ENCODE measurements at places on chromosomes 6 and 20.

GRCh38 chr6:12522347-12522746 lies 194.2 kb upstream of the PHACTR1 start:
- no peak for DNase-seq

DNA sequence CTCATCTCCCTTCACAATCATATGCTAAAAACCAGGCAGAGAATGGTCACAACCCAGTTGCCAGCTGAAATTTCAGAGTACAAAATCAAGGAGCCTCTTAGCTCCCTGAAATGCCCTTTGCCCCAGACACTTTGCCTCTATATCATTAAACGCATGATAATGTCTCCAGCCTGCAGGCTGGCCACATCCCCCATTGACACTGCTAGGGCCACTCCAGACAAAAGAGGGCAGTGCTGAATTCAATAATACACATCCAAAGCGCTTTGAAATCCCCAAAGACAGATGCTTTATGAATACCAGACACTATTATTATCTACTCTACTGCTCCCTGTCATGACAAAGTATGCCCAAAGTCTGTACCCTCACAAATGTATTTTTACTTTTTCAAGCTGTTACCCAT lies 348.3 kb upstream of the POU3F2 start:
- DNase-seq = no peak

DNA sequence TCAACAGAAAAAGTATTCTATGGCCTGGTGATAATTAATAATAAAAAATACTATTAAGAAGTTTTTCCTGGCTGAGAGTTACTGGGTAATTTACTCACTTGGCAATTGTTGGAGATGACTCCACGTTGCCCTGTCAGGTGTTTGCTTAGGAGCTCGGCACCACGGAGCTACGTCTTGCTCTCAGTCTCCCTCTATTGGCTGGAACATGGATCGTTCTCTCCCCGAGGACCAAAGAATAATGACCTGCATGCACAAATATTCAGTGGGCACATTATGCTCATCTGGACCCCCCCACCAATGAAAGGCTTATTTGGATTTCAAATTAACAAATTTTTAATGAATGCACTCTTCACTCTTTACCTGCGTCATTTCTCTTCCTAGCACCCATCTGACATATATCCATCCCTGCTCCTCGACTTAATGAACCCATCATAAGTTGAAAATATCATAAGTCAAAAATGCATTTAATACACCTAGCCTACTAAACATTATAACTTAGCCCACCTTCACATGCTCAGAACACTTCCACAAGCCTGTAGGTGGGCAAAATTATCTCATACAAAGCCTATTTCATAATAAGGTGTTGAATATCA lies 71.0 kb upstream of the CD83 start:
- DNase-seq = peak; percentile 62

GRCh38 chr20:49824206-49824605 lies 11.6 kb downstream of the SLC9A8 start:
- DNase-seq = no peak

- DNase-seq = no peak
These were observed 7.2 kb downstream of the PNLDC1 start for GRCh38 chr6:159807150-159807858.

DNA sequence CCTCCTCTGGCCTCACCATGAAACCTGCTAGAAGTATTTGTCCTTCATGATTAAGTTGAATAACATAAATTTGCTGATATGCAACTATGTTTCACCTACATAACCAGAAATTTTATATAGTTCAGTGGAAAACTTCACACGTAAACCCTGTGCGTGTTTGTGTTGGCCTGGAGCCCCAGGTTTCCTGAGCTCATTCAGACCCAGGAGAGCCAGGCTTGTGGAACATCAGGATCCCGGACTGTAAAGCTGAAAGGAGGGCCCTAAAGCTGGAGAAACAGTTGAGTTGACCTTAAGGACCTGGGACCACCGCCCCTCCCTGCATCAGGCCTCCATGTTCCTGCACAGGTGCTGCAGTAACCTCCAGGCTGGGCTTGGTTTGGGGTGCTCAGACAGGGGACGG lies 3.1 kb upstream of the SPATS1 start:
- no peak for DNase-seq

GRCh38 chr6:90251295-90251992 lies 45.2 kb downstream of the BACH2 start:
- DNase-seq = no peak

- no peak for DNase-seq
These were observed 22.5 kb upstream of the PRIM2 start for GRCh38 chr6:57294862-57295445.

DNA sequence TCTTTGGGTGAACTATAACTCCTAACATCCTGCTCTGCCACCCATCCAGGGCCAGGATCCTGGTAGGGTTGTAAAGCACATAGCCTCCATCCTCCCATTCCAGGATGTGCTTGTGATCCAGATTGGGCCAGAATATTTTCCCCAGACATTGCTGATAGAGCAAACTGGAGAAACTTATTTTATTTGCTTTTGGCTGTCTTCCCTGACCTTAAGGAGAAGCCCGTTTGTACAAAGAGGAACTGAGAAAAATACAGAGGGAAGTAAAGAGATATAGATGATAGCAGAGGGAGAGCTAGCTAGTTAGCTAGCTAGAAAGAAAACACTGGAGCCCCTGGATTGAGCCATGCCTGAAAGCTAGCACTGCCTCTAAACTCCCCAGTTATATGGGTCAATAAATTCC lies 9.0 kb upstream of the HDAC2 start:
- no peak for DNase-seq

DNA sequence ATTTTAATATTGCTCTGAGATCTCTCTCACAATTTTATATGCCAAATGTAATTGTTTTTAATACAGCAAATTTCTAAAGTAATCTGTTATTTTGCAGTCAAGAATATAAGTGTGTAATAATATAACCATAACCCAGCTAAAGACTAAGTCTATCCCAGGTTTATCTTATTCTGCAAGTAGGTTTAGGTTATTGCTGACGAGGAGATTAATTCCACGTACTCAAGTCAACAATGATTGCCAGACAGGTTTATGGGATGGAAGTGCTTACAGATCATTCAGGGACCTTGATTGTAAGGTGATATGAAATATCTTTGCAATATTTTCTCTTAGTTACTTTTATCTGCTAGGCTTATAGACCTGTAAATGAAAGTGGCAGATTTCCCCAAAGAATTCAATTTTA lies 698.3 kb downstream of the HDGFL1 start:
- no peak for DNase-seq

GRCh38 chr6:21426841-21427490 lies 166.6 kb upstream of the SOX4 start:
- no peak for DNase-seq

DNA sequence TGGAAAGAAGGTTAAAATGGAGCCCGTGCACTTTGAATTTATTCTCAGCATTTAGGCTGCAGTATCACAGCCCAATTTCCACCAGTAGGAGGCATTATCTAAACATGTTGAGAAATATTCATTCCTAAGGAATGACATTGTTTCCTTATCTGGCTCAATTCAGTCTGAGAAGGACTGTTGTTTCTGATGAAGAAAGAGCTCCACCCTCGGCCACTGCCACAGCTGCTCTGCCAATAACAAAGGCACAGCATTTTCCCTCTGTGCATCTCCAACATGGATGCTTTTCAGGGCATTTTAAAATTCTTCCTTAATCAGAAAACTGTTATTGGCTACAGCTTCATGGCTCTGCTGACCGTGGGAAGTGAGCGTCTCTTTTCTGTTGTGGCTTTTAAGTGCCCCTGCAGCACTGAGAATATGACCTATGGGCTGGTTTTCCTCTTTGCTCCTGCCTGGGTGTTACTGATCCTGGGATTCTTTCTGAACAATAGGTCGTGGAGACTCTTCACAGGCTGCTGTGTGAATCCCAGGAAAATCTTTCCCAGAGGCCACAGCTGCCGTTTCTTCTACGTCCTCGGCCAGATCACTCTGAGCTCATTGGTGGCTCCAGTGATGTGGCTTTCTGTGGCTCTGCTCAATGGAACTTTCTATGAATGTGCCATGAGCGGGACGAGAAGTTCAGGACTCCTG lies at the start of gene CALHM5:
Gene CALHM5, plus strand, starts transcription at position 216 of the 687 bp plus-strand sequence. Its CDS starts 58 bp downstream, at position 274.
- DNase-seq = no peak

DNA sequence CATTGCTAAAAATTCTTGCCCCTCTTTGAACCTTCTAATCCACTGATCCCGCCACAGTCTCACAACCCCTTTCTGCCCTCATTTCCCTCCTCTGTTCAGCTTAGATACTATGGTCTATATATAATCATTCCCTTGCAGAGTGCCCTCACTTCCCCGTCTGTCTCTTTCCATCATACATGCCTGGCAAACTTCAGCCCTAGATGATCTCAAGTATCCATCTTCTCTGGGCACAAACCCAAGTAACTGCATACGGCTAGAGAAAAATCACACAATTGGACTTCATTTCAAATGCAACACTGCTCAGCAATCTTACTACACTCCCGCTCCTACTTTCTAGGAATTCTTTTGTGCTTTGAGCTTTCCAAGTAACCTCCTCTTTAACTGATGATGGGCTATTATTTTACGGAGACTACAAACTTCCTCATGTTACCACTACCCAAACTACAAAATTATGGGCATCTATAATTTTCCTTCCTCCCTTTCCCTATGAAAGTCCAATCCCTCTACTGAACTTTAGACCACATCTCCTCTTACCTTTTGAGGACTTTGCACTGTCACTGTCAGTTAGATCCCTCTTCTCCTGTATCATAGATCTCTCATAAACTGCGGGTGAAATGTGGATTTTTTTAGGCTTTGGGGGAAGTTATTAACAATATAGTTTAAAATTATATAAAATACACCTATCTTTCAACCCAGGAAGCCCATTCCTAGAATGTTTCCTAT lies 135.6 kb downstream of the BTBD9 start:
- DNase-seq = no peak

DNA sequence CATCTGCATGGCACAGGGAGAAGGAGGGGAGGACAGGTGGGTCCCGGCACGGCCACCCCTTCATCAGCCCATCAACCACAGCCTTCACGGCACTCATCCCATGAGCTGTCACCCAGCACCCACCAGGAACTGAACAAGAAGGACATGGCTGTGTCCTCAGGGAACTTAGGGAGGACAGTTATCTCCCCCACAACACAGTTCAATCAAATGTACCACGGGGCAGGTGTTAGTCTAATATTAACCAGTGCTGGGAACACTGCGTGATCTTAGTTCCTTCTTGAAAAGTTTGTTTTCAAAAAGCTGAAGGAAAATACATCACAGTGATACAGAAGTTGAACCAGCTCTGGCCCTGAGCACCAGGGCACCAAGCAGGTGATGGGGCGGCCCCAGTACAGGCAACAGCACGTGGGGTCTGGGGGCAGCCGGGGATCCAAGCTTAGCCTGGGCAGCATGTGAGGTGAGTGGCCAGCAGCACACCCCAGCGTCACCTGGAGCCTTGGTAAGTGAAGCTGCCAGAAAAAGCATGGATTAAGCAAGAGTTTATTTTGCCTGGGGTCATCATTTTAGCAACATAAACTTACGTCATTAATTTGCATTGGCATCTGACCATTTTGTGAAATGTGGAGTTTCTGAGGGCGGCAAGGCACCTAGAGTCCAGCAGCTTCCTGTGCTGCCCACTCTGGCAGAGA lies 35.5 kb upstream of the AFDN start:
- no peak for DNase-seq

DNA sequence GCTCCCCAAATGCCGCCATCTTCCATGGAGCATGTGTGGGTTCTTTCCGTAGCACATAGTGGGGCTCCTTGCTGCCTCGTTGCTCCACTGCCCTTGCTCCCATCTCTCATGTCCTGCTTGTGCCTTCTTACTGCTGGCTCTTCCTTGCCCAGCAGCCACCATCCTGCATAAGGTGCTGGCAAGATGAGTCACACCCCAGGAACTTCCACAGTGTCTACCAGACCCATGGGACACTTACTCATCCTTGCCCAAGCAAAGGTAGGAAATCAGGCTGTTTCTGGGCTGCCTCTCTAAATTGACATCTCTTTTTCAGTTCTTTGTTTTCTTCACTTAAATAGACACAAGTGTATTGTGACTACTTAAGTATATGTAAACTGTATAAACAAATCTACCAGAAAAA lies 39.4 kb upstream of the RGS17 start:
- DNase-seq = no peak

GRCh38 chr20:24704899-24705298 lies 235.5 kb downstream of the SYNDIG1 start:
- no peak for DNase-seq

DNA sequence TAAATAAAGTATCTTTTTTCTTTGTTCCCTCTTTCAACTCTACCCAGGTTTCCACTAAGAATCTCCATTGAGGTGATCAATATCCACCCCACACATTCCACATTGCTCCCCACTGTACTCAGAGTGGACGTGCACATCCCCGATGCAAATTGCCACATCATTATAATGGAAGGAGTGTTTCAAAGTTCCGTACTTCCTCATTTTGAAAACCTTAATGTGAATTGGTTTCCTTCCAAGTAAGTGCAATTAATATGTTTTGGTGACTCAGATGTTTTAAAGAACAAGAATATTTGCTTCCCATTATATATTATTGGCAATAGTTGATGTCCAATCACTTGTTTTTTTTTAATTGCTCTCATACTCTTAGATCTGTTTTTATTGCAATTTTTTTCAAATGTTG lies 463.6 kb downstream of the HACE1 start:
- no peak for DNase-seq

DNA sequence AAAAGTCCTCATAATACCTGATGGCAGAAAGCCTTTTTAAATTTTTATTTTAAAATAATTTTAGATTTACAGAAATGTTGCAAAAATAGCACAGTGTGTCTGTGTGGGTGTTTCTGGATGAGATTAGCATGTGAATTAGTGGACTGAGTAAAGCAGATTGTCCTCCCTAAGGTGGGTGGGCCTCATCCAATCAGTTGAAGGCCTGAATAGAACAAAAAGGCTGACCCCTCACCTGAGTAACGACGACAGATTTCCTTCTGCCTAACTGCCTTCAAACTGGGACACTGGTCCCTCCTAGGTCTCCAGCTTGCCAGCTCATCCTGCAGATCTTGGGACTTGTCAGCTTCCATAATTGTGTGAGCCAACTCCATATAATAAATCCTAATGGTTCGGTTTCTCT lies 54.2 kb downstream of the FAXC start:
- DNase-seq = no peak

- DNase-seq = no peak
These were observed 23.1 kb downstream of the CPNE5 start for GRCh38 chr6:36815962-36816735.

DNA sequence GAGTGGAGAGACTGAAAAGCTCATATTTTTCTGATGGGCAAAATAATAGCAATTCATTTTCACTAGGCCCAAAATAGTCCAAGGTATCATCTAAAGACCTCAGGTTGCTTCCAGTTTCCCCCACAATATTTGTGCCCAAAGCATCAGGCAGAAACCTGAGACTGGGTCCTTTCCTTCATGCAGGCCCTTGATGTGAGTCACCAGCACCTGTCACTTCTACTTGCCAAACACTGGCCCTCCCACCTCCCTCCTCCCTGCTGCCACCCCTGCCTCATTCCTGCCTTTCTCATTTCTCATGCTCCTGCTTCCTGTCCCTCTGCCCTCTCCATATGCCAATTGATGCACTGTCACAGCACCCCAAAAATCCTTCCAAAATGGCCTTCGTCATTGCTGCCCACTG lies 230.4 kb upstream of the CST7 start:
- DNase-seq = no peak

- no peak for DNase-seq
These were observed 135.3 kb upstream of the RREB1 start for GRCh38 chr6:6972456-6972855.

Measured in activated naive CD4-positive, alpha-beta T cell treated with anti-CD3 and anti-CD28 coated beads for 36 hours (primary cell).